Transverse colon (tissue), 4 donors: ENCODE measurements at places on chromosomes 5 and 9. TPM values are rescaled to one million over a fixed set of nuclear protein-coding genes. Genes with fewer than 3 reads are reported as not detected.

GRCh38 chr9:136327304-136327974, at the start of gene GPSM1:
Gene GPSM1, plus strand, starts transcription at chr9:136327539. Its CDS starts 157 bp downstream, at chr9:136327696.
- peak; percentile 30 for DNase-seq
- peaks cover 28% of the 10 kb centered on the region for H3K4me1 ChIP-seq
- peaks cover 35% of the 10 kb centered on the region for H3K27me3 ChIP-seq
- peak within 1 kb of the TSS; percentile 45 for H3K4me3 ChIP-seq
- peak within 1 kb of the TSS; percentile 80 for H3K27ac ChIP-seq
- no peaks in the 10 kb centered on the region for H3K36me3 ChIP-seq

- H3K36me3 ChIP-seq, result no peaks in the 10 kb centered on the region
- no peak for DNase-seq
- H3K4me1 ChIP-seq, result no peaks in the 10 kb centered on the region
- no peak overlapping the region for H3K27ac ChIP-seq
- H3K27me3 ChIP-seq, result no peaks in the 10 kb centered on the region
These were observed 115.4 kb upstream of the PPP2R2B start for GRCh38 chr5:146993876-146994530.

GRCh38 chr5:180040287-180041214, 31.0 kb downstream of the RNF130 start:
- H3K4me3 ChIP-seq, result no peak overlapping the region
- H3K27ac ChIP-seq, result no peak overlapping the region
- H3K27me3 ChIP-seq, result no peaks in the 10 kb centered on the region
- H3K36me3 ChIP-seq, result peaks cover 20% of the 10 kb centered on the region
- no peak for DNase-seq

- H3K27me3 ChIP-seq, result no peaks in the 10 kb centered on the region
- no peak for DNase-seq
- H3K27ac ChIP-seq, result no peak overlapping the region
- H3K4me1 ChIP-seq, result no peaks in the 10 kb centered on the region
These were observed 1.6 kb upstream of the GZMK start for GRCh38 chr5:55022450-55022849.

DNA sequence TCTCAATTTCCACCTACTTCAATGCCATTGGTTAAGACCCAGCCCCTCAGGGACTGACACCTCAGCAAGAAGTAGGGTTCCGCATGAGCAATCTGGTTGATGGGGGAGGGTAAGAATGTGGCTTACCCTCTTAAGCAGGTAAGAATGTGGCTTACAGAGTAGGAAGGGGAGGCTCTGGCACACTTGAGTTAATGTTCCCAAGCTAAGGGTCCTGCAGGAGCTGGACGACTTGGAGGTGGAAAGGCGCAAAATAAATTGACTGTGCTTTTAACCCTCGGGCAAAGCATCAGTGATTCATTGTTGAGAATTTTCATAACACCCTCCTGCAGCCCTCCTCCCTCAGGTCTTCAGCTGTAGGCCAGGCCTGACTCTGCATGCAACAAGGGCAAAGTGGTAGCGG, 24.9 kb upstream of the ADRA1B start:
- H3K36me3 ChIP-seq, result no peaks in the 10 kb centered on the region
- no peaks in the 10 kb centered on the region for H3K27me3 ChIP-seq
- no peak overlapping the region for H3K4me3 ChIP-seq
- no peaks in the 10 kb centered on the region for H3K4me1 ChIP-seq
- no peak overlapping the region for H3K27ac ChIP-seq
- no peak for DNase-seq

- no peak overlapping the region for H3K4me3 ChIP-seq
- H3K27ac ChIP-seq, result no peak overlapping the region
- DNase-seq, result no peak
- H3K4me1 ChIP-seq, result no peaks in the 10 kb centered on the region
These were observed 325.8 kb upstream of the RIOK2 start for GRCh38 chr5:97508864-97509263.

DNA sequence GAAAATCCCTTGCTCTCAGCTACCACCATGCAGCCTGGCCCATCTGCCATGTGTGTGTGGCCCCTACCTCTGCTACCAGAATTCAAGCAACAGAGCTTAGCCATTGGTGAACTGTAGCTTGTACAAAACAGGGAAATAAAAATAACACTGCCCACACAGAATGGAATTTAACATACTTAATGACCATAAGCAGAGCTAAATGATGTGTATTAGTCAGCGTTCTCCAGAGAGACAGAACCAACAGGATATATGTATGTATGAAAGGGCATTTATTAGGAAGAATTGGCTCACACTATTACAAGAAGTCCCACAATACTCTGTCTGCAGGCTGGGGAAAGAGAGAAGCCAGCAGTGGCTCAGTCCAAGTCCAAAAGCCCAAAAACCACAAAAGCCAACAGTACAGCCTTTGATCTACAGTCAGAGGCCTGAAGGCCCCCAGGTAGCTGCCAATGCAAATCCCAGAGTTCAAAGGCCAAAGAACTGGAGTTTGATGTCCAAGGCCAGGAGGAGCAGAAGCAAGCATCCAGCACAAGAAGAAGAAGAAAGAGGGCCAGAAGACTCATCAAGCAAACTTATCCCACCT, 318.8 kb downstream of the DNAH5 start:
- H3K4me3 ChIP-seq, result no peak overlapping the region
- no peaks in the 10 kb centered on the region for H3K4me1 ChIP-seq
- H3K27ac ChIP-seq, result no peak overlapping the region

GRCh38 chr9:130634191-130634768, 30.1 kb upstream of the PRDM12 start:
- no peaks in the 10 kb centered on the region for H3K4me1 ChIP-seq
- no peaks in the 10 kb centered on the region for H3K27me3 ChIP-seq
- no peak overlapping the region for H3K27ac ChIP-seq
- H3K4me3 ChIP-seq, result no peak overlapping the region
- DNase-seq, result no peak

GRCh38 chr5:96427824-96428223, 5.2 kb downstream of the PCSK1 start:
- H3K4me1 ChIP-seq, result no peaks in the 10 kb centered on the region
- peaks cover 32% of the 10 kb centered on the region for H3K27me3 ChIP-seq
- H3K4me3 ChIP-seq, result no peak overlapping the region
- no peaks in the 10 kb centered on the region for H3K36me3 ChIP-seq
- no peak overlapping the region for H3K27ac ChIP-seq
- no peak for DNase-seq

DNA sequence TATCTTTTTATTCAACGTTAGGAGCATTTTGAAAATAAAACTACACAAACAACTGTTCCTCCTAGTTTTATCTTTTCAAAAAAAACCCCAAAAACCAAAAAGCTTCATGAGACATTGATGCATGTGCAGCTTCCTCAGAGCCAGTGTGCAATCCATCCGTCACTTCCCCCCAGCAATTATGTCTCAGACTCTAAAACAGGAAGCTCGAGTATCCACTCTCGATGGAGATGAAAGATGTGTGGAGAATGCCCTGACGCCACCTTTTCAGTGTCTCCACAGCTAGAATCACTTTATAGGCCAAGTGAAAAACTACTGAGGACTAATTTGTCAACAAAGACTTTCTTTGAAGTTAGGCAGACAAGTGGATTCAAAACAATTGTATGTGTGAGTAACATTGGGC, 408.9 kb upstream of the SMARCA2 start:
- H3K27me3 ChIP-seq, result no peaks in the 10 kb centered on the region
- no peaks in the 10 kb centered on the region for H3K36me3 ChIP-seq
- H3K4me3 ChIP-seq, result no peak overlapping the region
- no peak for DNase-seq

- no peaks in the 10 kb centered on the region for H3K36me3 ChIP-seq
- H3K4me1 ChIP-seq, result peaks cover 9% of the 10 kb centered on the region
- no peak overlapping the region for H3K27ac ChIP-seq
- DNase-seq, result peak; percentile 29
- no peaks in the 10 kb centered on the region for H3K27me3 ChIP-seq
- no peak overlapping the region for H3K4me3 ChIP-seq
These were observed 13.3 kb upstream of the FEM1C start for GRCh38 chr5:115557667-115558387.

DNA sequence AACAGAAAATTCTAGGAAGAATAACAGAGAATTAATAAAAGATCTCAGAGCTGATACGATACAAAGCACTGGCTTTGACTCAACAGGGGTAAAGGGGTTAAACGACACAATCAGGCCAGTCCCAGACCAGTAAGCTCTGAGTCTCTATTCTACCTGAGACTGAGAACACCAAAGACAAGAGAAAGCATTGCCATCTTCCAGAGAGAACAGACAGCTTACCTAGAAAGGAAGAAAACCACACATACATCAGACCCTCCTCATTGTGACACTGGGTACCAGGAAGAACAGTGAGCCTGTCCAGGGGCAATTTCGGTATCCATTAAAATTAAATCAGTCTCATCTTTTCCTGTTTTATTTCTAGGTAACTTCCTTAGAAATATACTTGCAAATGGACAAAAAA, 41.1 kb downstream of the MRPL36 start:
- no peaks in the 10 kb centered on the region for H3K4me1 ChIP-seq
- no peak overlapping the region for H3K4me3 ChIP-seq
- no peak overlapping the region for H3K27ac ChIP-seq
- DNase-seq, result no peak
- no peaks in the 10 kb centered on the region for H3K36me3 ChIP-seq

DNA sequence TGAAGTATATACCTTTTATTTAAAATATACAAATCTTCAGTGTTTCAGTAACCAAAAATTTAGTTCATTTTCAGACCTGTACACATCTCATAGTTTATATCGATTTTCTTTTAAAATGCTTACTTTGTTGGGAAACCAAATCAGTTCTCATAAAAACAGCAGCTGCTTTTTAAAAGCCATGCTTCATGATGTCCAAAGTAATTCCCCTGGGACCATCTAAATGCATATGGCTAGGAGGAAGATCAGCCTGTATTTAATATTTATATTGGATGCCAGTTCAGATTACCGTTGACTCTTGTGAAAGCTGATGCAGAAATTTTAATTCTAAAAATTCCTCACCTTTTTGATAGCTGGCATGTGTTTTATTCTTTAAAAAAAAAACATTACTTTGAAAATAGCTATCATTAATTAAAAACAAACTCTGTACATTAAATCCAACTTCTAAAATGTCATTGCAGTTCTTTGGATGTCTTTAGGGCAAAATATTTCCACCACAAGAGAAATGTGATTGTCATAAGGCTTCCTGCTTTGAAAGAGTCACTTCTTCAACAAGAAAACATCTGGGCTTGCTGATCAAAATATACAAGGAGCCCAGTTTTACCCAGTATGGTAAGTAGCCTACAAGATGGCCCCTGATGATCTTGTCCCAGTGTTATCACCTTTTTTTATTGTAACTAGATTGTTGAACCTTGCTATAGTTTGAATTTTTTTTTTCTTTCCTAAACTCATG, 1242.9 kb upstream of the CDH6 start:
- H3K27ac ChIP-seq, result no peak overlapping the region
- no peak for DNase-seq
- H3K4me1 ChIP-seq, result no peaks in the 10 kb centered on the region
- H3K27me3 ChIP-seq, result no peaks in the 10 kb centered on the region
- no peak overlapping the region for H3K4me3 ChIP-seq

DNA sequence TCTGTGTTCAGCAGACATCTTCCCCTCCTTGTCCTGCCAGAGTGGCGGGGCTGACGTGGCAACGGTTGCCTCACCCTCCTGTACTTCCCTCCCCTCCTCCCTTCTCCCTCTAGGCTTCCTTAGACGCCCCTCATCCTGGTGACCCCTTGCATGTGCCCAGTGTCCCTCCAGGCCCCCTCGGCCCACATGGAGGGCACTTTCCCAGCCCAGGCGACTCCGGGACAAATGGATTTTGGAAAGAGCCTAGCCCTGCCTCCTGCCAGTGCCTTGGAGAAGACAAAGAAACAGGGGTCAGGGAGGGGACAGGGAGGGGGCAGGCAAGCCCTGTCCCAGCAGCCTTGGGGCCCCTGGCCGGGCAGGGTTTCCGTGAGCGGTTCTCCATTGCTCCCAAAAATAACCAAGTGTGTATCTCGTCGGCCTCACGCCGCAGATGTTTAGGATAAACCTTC, 38.3 kb upstream of the NEURL1B start:
- H3K36me3 ChIP-seq, result no peaks in the 10 kb centered on the region
- no peak for DNase-seq

DNA sequence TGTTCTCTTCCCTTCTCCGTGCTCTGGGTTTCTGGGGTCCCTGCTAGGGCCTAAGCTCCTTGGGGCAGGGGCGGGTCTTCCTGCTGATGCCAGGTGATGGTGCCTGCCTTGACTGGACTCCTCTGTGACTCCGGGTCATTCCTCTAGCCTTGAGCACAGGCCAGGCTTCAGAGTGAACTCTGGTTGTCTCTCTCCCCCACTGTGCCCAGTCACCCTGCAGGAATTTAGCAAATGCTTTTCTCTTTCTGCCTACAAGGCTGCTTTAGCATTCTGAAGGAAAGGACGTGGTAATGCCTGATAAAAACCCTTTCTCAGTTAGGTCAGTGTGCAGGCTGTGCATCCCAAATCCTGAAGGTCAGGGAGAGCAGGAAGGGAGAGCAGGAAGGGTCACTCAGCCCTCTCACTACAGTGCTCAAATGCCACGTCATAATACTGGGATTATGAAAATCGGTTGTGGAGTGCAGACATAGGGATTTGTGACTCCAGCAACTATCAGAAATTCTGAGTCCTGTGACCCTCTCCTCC, 2.7 kb downstream of the CXCL14 start:
- H3K4me1 ChIP-seq, result no peaks in the 10 kb centered on the region
- no peak for DNase-seq
- H3K4me3 ChIP-seq, result no peak overlapping the region
- no peaks in the 10 kb centered on the region for H3K36me3 ChIP-seq

GRCh38 chr5:1522601-1523479, 920 bp downstream of the LPCAT1 start:
- H3K27me3 ChIP-seq, result no peaks in the 10 kb centered on the region
- H3K4me1 ChIP-seq, result peaks cover 9% of the 10 kb centered on the region
- peak overlapping the region; percentile 92 for H3K27ac ChIP-seq
- peak overlapping the region; percentile 99 for H3K4me3 ChIP-seq

CATSPER3 gene
- total RNA-seq, result 1.1 TPM

MORN5 gene
- not detected for total RNA-seq

S100Z gene
- total RNA-seq, result not detected

KIF4B gene
- not detected for total RNA-seq

CD74 gene
- 120 TPM for total RNA-seq

TRPM3 gene
- 0.27 TPM for total RNA-seq

PDE6A gene
- 5.6 TPM for total RNA-seq

SPINK4 gene
- 77.8 TPM for total RNA-seq
